ENCODE measurements at places on chromosomes 6 and 20. TPM values are rescaled to one million over a fixed set of nuclear protein-coding genes. Genes with fewer than 3 reads are reported as not detected.

The HDGFL1 gene
- total RNA-seq, result not detected

The DEF6 gene
- total RNA-seq, result not detected

The SNX5 gene
- total RNA-seq, result 224 TPM

The KCNQ5 gene
- 1.3 TPM for total RNA-seq

The BTBD3 gene
- total RNA-seq, result 16.9 TPM

The KCNK16 gene
- total RNA-seq, result not detected

The KIF6 gene
- 0.25 TPM for total RNA-seq

The TMC2 gene
- not detected for total RNA-seq

The FAM209A gene
- total RNA-seq, result 0.25 TPM

The HRH3 gene
- not detected for total RNA-seq

The SLC17A2 gene
- not detected for total RNA-seq

The MEP1A gene
- not detected for total RNA-seq

The GJA10 gene
- total RNA-seq, result not detected
